ENCODE measurements at places on chromosomes 16 and 17.

DNA sequence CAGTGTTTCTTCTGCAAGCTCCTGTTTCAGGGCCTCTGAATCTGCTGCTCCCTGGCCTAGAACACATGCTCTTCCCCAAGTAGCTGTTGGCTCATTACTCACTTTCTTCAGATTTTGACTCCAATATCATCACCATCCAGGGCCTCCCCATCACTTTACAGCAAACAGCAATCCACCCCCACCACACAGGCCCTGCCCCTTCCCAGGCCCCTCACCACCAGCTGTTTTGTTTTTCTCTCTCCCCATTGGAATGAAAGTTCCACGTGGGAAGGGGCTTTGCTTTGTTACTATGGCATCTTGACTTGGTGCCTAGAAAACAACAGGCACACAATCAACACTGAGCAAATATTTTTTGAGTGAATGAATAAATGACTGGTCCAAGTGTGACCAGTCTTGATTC, 4.0 kb downstream of the TMEM170A start:
- no peak for DNase-seq

DNA sequence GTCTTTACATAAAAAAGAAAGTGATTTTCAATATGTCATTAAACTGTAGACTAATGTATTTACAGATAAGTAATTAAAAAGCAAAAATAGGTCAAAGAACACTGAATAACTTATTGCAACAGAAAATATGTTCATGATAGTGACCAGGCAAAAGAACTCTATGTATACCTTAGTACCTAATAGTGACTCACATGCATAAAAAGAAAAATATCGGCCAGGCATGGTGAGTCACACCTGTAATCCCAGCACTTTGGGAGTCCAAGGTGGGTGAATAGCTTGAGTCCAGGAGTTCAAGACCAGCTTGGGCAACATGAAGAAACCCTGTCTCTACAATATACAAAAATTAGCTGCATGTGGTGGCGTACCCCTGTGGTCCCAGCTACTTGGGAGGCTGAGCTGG, 33.0 kb upstream of the TOM1L1 start:
- no peak for DNase-seq

- DNase-seq: no peak
Measured at GRCh38 chr17:35148144-35148543, 527 bp downstream of the UNC45B start.

DNA sequence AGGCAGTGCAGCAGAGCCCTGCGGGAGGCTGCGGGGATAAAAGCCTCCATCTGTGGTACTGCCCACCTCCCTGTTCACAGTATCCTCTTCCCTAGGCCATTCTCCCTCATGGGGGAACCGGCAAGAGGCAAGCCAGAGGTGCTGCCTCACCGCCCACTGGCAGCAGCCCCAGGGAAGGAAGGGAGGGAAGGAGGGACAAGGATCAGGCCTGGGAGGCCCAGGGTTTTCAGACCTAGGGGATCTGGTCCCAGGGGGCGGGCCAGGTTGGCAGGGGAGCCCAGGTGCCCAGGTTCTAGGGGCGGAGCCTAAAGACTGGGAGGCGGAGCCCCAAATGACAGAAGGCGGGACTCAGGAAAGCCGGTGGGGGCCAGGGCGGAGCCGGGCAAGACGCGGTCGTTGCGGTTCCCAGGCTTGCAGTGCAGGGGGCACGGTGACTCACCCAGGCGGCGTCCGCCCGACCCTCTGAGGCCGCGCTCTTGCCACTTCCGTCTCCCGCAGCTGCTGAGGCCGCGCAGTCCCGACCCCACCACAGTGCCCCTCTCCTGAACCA, 3.0 kb upstream of the MTMR4 start:
- DNase-seq: no peak
